AG04450 (cell line): ENCODE measurements at places on chromosomes 5 and 9. TPM values are rescaled to one million over a fixed set of nuclear protein-coding genes. Genes with fewer than 3 reads are reported as not detected.

GRCh38 chr9:69797675-69798074 is 22.9 kb upstream of the CFAP95 start:
- DNase-seq = no peak

- DNase-seq = no peak
Observed at GRCh38 chr5:168810641-168811040, 231.5 kb upstream of the PANK3 start.

The SLC6A7 gene
- polyA plus RNA-seq = not detected in 2 replicates

- DNase-seq = no peak
Observed at GRCh38 chr5:60568646-60569045, 131.3 kb downstream of the DEPDC1B start.

DNA sequence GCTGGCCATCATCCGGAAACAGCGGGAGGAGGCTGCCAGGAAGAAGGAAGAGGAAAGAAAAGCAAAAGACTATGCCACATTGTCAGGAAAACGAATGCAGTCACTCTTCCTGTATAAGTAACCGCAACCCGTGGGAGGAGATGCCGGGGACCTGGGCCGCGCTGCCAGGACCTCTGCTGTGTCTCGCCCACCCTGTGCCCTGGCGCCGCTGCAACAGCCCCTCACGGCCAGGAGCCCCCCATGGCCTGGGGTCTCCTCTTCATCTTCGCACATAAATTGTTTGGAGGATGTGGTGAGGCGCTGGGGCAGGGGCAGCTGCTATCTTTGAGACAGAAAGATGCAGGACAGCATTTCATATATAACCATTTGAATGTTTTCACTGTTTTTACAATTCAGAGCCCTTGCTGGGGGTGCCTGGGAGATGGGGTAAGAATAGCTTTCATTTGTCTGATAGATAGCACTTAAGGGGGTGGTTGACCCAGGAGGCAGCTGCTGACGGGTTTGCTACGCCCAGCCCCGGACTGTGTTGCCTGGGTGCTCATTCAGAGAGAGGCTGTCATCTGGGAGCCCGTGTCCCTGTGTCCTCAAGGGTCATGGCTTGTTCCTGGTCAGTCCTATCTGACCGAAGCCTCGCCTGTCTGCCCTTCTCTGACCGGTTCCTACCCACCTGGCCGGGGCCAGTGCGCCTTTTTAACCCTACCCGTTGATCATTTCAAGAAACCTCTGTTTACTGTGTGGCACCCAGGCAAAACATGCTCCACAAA is 1067.7 kb upstream of the COX7C start:
- no peak for DNase-seq

DNA sequence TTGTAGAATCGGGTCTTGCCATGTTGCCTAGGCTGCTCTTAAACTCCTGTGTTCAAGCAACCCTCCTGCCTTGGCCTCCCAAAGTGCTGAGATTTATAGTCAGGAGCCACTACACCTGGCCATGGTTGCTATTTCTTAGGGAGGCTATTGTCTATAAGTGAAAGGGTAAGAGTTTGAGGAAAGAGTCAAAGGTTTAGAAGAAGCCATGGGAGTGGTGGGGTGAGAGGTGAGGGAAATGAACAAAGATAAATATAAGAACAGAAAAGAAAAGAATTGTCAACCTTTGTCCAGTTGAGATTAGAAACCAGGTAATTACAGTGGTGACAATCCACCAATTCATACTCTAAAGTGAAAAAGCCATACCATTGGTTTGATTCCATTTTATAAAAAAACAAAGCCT is 32.6 kb upstream of the RANBP6 start:
- no peak for DNase-seq

DNA sequence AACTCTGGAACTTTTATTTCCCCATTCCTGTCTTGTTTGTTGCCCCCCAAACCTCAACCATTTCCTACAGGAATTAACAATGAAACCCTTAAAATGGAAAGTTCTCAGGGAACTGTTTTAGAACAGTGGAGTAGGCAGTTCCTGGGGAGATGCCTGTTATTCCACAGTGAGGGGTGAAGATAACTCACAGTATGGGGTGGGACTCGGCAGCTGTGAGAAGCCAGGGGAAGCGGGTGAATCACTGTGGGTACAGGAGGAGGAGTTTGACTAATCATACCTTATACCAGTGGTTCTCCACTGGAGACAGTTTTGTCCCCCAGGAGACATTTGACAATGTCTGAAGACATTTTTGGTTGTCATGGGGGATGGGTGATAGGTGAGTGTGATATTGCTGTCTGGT is 36.9 kb upstream of the GLRA1 start:
- no peak for DNase-seq

GRCh38 chr9:131477367-131477766 is 25.4 kb upstream of the POMT1 start:
- DNase-seq = no peak

DNA sequence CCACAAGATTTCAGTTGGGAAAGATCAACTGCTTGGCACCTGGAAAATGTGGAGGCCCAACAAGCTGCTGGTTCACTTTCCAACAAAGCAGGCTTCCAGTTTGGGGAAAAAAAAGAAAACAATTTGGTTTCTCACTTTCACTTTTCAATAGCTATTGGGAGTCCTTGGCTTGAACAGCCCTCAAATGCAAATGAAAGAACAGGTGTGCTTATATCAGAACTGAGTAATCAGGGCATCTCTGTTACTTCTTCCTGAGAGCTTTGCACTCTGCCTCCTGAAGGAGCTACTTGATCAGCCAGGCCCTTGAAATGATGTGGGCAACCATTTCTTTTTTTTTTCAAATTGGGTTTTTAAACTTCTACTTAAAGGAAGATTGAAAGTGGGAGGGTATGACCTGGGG is 73.5 kb downstream of the MFAP3 start:
- no peak for DNase-seq

DNA sequence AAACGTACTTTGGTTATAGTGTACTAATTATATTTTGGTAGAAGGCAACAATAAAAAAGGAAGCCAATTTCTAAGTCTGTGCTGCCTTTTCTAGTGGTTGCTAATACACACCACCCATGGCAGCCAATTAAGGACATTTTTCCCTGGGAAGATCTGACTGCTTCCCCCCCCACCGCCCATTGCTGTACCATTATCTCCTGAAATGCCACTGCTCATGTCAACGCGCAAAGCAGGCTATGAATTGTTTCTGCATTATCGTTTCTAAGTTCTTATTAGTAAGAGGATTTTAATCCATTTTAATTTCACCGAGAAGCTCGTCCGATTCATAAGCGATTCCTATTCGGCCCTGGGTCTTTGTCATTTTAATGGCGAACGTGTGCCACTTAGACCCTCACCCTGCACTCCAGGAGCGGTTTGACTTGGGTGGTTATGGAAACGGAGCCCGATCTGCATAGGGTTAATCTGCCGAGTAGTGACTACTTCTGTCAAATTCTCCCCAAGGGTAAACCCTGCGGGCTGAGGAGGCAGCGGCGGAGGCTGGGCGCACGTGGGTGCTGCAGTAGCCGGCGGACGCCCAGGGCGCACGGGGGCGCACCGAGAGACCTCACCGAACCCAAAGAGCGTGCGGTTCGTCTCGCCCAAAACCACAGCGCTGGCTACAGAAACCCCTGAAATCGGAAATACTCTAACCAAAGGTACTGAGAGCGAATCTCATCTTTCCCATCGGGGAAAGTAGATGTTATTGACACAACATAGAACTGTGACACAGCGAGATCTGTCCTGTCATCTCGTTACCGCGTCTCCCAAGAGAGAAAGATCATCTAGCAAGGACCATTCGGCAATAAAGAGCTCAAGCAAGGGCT is 55.8 kb upstream of the SHC3 start:
- no peak for DNase-seq

- DNase-seq = no peak
Observed at GRCh38 chr9:29445751-29446150, 1872.5 kb upstream of the C9orf72 start.

The RBM27 gene
- polyA plus RNA-seq = 14.4 and 16.7 TPM in 2 replicates

The ZNF618 gene
- 8.7 and 11.2 TPM in 2 replicates for polyA plus RNA-seq

GRCh38 chr5:172920447-172920849 is 38.8 kb upstream of the RPL26L1 start:
- peak; percentile 99 for DNase-seq

DNA sequence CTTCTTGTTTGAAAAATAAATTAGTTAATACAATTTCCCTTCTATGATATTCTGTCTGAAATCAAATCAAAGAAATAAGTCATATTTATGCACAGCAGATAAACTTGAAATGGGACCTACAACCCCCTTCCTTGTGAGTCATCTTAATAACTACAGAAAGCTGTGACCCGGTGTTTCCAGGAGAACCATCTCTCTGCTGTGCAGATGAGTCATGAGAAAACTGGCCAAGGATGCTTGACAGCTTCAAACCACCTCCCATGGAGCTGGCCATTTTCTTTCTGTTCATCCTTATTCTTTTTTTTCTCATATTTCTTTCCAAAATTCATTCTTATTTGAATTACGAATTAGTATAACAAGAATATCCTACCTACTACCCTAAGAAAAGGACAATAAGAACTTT is 43.4 kb upstream of the NR4A3 start:
- peak; percentile 15 for DNase-seq

GRCh38 chr5:115709585-115709984 is 83.7 kb upstream of the TMED7 start:
- no peak for DNase-seq

GRCh38 chr9:129164246-129164930 is 13.7 kb downstream of the IER5L start:
- no peak for DNase-seq

DNA sequence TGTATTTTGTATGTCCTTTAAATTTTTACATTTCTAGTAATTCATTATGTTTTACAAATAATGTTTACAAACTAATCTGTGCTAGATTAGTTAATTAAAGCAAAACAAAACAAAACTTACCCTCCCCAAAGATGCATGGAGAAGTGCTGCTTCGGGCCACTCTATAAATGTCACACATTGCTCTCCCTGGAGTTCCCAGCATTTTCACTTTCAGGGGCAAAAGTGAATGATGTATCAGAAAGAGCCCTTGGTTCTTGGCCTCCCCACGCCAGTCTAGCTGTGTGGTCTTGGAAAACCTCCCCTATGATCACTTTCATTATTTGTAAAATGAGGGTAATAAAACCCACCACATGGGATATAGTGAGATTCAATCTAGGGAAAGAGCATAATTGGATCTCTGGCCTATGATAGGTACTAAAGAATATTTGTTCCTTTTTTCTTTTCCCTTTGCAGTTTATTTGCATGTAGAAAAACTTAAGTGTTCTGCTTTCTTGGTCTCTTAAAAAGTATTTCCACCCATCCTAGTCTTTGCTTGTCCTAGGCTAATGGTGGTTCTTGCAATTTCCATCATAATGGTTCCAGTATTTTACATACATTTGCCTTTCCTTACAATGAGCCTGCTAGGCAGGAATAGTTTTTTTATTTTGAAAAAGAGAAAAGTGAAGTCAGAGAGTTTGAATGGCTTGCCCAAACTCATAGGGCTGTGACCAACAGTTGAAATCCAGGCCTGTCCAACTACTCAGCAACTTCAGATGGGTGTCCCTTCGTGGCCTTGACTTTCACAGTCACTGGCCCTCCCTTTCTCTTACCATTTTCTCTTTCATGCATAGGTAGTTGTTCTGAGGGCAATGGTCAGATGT is 184.5 kb upstream of the KLF4 start:
- DNase-seq = no peak

GRCh38 chr5:59037941-59038797 is 455.3 kb downstream of the RAB3C start:
- no peak for DNase-seq

GRCh38 chr9:3385871-3386270 is 139.9 kb downstream of the RFX3 start:
- no peak for DNase-seq

DNA sequence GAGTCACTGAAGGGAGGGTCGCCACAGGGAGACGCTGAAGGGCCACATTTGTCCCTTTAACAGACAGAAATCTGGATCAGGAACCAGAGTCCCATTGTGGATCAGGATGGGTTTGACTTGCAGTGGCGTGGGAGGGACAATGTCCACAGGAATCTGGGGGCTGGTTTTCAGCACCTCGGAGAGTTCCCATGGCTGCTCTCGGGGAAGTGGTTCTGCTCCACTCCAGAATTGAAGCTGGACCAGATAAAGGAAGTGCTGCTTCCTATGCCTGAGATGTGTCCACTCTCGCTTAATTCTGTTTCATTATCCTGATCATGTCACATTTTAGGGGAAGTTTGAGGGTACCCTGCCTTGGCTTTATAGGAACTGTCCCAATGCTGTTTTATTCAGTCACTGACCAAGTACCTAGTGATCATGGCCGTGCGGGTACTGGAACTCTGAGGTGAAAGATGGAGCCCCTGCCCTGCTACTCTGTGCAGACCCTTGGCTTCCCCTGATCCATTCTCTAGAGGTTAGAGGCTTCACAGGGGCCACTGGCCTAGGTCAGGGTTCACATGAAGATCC is 28.7 kb downstream of the ENHO start:
- DNase-seq = no peak

DNA sequence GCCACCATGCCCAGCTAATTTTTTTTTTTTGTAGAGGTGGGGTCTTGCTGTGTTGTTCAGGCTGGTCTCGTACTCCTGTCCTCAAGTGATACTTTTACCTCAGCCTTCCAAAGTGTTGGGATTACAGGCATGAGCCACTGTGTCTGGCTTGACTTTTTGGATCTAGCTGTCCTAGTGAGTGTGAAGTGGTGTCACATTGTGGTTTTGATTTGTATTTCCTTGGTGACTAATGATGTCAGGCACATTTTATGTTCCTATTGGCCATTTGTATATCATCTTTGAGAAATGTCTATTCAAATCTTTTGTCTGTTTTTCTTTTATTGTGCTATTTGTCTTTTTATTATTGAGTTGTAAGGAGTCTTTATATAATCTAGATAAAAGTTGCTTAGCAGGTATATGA is 53.5 kb upstream of the MCCC2 start:
- DNase-seq = no peak

The DNM1 gene
- polyA plus RNA-seq = 12.0 and 17.4 TPM in 2 replicates

DNA sequence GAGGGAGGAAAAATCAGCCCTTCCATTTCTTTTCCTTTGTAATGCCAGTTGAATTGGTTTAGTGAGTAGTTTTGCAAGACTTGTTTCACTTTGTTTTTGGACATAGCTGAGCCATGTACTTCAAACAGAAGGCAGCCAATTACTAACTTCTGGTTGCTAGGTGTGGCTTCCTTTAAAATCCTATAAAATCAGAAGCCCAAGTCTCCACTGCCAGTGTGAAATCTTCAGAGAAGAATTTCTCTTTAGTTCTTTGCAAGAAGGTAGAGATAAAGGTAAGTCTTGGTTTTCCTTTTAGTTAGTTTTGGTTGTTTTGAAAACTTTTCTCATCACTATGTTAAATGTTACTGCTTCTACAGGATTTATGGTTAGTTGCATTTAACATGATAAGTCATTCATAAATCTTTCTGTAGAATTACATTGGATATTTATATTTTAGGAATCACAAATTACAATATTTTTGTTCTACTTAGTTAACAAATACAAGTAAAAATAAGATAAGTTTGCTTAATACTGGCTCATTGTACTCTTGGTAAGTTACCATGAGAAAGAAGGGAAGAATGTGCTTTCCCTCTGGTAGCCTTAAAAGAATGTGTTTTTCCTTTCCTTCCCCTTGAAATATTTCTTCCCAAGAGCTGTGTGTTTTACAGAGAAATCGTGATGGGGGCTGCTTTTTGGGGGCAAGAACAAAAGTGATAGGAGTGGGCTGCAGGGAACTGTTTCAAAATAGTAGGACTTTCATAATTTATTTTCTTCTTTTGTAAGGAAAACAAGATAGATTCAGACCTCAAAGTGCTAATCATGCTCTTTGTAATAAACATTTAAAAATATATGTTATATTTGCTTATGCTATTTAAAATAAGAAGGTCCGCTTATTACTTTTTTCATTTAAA is at the start of gene ANXA1:
ANXA1 (plus strand) TSS at position 213 of the 890 bp plus-strand sequence. CDS start 6,671 bp downstream, outside the sequence.
- peak; percentile 45 for DNase-seq
